ENCODE measurements at places on chromosomes 2 and 18. TPM values are rescaled to one million over a fixed set of nuclear protein-coding genes. Genes with fewer than 3 reads are reported as not detected.

The IGFBP2 gene
- 59.9 TPM for total RNA-seq

The STAM2 gene
- 31.4 TPM for total RNA-seq

The TBR1 gene
- total RNA-seq, result not detected

The ADD2 gene
- total RNA-seq, result 3.3 TPM

The PARD3B gene
- 29.4 TPM for total RNA-seq

The CFAP221 gene
- 2.3 TPM for total RNA-seq

The UPP2 gene
- not detected for total RNA-seq

The RNF144A gene
- total RNA-seq, result 22.2 TPM

The NPHP1 gene
- total RNA-seq, result 2.2 TPM

The LIMS2 gene
- total RNA-seq, result 70.6 TPM

The TANC1 gene
- total RNA-seq, result 27.9 TPM

The FOXD4L1 gene
- not detected for total RNA-seq

The SERPINB10 gene
- not detected for total RNA-seq

DNA sequence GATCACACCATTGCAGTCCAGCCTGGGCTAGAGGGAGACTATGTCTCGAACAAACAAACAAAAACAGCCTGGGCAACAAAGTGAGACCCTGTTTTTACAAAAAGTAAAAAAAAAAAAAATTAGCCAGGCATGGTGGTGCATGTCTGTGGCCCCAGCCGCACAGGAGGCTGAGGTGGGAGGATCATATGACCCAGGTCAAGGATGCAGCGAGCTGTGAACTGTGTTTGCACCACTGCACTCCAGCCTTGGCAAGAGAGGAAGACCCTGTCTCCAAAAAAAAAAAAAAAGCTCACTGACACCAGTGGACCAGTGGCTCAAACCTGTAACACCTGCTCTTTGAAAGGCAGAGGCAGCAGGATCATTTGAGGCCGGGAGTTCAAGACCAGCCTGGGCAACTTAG is 40.1 kb downstream of the UNC50 start:
- no peak for DNase-seq

DNA sequence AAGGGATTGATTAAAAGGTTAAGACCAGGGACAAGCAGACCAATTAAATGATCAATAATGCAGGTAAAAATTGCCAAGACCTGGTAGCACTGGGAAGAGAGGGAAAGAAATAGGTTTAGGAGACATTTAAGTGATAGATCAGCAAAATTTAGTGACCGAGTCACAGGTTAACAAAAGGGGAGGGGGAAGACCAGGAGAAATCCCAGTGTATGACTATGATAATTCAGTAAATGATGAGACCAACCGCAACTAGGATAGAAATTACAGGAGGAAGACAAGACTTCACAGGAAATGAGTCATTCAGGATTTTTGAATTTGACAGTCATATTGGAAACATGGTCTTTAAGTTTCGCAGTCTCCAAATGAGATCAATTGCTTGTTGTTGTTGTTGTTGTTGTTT is 62.9 kb downstream of the COBLL1 start:
- no peak for DNase-seq

DNA sequence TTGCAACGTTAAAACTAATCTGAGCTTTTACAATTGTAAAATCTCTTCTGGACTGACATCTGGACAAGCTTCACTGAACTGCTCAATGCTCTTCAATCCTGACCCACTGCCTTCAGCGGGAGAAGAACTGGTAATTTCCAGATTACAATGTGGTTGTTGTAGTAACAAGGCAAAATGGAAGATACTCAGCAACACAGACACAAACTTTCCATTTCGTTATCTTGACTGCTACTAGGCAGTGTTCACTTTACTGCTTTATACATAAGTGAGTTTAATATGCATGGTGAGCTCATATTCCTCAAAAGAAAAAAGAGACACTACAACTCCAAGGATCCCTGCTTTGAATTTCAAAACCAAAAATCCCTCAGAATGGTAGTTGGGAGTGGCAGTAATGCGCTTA is 51.9 kb downstream of the GRB14 start:
- no peak for DNase-seq

DNA sequence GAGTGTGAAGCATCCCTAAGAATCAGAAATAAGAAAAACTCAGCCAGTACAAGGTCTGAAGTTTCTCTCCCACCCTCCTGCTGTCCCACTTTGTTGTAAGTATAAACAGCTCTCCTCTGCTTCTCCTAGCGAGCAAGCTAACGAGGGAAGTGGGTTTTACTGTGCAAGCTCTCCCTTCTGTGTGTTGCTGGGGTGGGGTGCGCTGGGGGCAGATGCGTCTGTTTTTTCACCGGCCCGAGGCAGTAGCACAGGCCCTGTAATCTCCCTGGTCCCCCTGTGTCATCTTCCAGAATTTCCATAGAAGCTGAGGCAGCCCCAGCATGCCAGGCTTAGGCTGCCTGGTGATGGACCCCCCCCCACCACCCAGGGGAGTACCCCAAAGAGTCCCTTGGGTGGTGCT is 9.4 kb upstream of the CXCR4 start:
- no peak for DNase-seq

- DNase-seq, result no peak
Measured at GRCh38 chr2:143015656-143016055, 113.6 kb upstream of the ARHGAP15 start.

GRCh38 chr2:134670955-134671354 is 47.8 kb downstream of the TMEM163 start:
- DNase-seq, result peak; percentile 75

GRCh38 chr2:133791191-133791590 is 222.9 kb upstream of the NCKAP5 start:
- no peak for DNase-seq

GRCh38 chr2:172106108-172106961 is 3.6 kb upstream of the DLX2 start:
- no peak for DNase-seq

- DNase-seq, result no peak
Measured at GRCh38 chr2:72619626-72620025, 206.2 kb downstream of the EXOC6B start.

DNA sequence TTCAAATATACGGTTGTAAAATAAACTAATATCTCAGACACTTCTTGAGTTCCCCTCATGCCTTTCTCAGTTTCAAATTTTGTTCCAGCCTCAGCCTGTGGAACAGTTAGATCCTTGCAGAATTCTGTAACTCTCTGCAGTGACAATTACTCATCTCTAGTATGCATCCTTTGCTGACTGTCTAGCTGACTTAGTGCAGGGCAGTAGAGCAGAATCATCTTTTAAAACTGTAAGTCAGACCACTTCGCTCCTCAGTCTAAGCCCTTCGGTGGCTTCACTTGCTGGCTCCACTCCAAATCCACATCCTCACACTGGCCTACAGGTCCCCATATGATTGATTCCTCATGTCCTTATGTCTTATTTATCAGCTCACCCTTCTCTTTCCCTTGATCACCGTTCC is 164.1 kb upstream of the ZSWIM2 start:
- no peak for DNase-seq

- DNase-seq, result no peak
Measured at GRCh38 chr2:192218970-192219369, 24.2 kb upstream of the TMEFF2 start.

DNA sequence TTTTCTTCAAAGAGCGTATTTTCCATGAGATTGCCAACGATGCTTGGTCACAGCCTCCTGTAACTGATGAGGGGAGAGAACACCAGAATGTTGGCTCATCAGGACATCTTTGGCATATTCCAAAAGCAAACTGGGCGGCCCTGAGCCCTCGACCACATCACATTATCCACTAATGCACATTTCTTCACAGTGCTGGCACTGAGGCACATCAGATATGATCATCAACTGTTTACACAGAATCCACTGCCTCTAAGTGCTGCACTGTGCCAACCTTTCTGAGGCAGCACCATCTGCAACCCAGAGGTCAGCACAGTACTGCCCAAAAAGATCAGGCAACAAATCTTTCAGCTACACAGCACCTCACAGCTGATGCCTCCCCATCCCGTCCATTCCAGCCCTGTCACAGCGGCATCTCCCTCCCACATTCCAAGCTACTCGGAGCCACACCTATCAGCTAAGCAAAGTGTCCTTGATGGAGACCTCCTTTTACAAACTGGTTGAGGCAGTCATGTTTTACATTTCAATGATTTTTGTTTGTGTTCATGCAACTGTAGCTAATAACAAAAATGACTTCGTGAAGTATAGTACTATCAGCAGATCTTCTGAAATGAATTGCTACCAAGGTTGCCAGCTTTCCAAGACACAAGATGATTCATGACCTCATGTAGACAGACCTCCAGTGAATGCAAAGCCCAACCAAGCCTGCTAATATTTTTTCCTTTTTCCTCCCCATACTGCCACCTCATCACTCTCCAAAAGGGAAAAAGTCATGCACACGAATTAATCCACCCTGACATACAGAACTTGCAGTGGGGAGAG is 32.3 kb downstream of the MYO5B start:
- DNase-seq, result no peak

- no peak for DNase-seq
Measured at GRCh38 chr18:27094621-27095020, 90.5 kb downstream of the CHST9 start.

GRCh38 chr2:72263043-72263775 is 115.5 kb upstream of the CYP26B1 start:
- DNase-seq, result no peak

DNA sequence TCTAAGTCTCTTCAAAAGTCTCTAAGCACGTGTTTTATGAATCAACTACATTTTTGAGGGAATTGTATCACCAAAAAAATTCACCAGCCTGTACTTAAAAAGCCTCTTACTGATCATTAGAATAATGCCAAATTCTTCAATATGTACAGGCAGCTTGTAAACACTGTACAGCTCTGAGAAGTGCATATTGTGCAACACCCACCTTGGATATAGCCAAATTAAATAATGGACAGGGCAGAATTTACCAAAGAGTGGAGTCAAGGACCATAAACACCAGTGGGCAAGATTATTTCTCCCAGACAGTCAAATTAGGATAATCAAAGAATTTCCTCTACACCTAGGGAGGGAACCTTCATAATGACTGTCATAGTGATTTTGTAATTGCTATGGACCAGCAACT is 338.2 kb downstream of the NR4A2 start:
- DNase-seq, result no peak

DNA sequence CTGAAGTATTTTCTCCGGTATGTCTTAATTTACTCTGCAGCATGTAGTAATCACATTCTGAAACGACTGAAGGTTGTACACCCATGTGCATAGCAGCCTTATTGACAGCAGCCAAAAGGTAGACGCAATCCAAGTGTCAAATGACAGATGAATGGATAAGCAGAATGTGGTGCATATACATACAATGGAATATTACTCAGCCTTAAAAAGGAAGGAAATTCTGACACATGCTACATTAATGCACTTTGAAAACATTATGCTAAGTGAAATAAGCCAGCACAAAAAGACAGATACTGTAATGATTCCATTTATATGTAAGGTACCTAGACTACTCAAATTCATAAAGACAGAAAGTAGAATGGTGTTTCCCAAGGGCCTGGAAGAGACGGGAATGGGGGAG is 88.0 kb upstream of the EFEMP1 start:
- no peak for DNase-seq

GRCh38 chr2:60550178-60550983 is 3.1 kb downstream of the BCL11A start:
- no peak for DNase-seq

GRCh38 chr2:46298522-46299353 is 1.5 kb downstream of the EPAS1 start:
- DNase-seq, result peak; percentile 92

DNA sequence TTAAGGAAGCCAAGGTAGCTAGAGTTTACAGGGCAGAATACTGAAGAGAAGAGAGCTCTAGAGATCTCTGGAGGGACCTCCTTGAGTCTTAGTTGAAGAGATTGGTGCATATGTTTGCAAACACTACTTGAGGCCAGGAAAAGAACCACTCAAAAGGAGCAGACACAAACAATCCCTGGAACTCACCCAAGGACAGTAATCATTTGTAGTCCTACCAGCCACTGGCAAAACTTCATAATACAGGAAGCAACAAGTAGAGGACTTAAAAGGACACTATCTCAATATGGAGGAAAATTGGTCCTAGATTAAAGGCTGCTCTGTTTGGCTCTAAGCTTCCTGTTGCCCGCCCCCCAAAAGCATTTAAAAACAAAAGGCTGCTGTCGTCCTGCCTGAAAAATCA is 46.9 kb upstream of the UBXN4 start:
- DNase-seq, result no peak

DNA sequence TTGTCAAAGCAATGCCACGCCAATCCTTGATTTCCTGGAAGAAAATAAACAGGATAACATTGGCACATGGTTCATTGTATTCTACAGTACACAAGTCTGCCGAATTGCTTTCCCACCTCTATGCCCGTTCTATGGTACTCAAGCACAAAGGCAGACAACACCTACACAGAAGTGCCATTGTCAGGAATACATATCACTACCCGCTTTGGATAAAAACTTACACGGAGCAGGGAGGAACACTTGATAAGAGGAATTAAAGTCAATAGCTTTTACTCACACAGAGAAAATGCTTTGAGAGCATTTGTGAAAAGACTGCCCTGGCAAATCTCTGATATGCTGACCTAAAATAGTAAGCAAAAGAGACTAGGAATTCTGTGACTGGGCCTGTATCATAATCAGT is 23.4 kb downstream of the PLEKHM3 start:
- DNase-seq, result no peak

DNA sequence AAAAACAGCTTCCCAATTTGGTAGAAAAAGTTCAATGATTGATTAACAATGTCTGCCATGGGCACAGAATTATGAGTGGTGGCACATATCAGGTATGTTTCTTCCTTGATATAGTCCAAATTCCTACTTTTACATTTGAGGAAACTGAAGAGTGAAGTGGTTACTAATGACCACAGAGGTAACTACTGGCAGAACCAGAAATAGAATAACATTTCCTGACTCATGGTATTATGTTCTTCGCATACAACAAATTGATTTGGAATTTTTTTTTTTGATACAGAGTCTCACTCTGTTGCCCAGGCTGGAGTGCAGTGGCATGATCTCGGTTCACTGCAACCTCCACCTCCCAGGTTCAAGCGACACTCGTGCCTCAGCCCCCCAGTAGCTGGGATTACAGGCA is 6.0 kb upstream of the NFE2L2 start:
- no peak for DNase-seq

- DNase-seq, result no peak
Measured at GRCh38 chr18:51588616-51589015, 391.1 kb upstream of the MEX3C start.

DNA sequence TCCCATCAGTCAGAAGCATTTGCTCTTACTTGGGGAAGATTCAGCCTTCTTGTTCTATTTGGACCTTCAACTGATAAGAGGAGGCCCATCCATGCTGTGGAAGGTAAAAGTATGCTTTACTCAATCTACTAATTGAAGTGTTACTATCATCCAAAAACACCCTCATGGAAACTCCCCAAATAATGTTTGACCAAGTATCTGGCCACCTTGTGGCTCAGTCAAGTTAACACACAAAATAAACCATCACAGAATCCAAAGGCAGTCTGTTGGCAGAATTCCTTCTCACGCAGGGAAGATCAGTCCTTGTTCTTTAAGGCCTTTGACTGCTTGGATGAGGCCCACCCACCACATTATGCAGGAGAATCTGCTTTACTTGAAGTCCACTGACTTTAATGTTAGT is 531.2 kb upstream of the SMIM21 start:
- DNase-seq, result no peak

- no peak for DNase-seq
Measured at GRCh38 chr18:54957296-54957832, 1.9 kb downstream of the CCDC68 start.
